ENCODE measurements at places on chromosomes 4 and X.
A peak's percentile ranks its signal among the peaks of the same experiment; 100 is the strongest.

GRCh38 chr4:609400-610050 is 15.8 kb upstream of the PDE6B start:
- DNase-seq: no peak

DNA sequence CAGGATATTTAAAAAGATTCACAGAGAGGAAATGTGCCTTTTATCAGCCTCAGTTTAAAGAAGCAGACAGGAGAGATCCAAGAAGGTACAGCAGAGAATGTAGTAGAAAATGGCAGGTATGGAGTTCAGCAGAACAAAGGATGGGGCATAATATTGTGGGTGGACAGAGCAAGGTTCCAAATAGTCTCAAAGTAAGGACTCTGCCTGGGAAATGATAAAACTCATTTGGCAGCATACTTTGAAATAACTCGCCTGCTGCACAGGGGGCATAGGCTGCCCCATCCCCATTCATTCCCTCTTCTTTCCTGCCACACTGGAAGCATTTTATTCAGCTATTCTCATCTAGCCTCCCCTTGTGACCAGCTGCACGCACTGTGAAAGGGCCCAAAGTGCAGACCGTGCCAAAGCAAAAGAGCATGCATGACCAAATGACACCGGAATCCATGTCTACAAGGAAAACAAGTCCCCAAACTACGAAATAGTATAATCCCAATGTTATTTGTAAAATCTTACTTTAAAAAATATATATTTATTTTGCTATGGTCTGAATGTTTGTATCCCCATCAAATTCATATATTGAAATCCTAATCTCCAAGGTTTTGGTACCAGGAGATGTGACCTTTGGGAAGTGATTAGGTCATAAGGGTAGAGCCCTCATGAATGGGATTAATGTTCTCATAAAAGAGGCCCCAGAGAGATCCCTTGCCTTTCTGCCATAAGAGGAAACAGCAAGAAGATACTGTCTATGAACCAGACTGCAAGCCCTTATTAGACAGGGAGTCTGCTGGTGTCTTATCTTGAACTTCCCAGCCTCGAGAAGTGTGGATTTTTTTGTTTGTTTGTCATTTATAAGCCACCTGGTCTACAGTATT is 77.4 kb upstream of the PRSS48 start:
- DNase-seq: no peak

DNA sequence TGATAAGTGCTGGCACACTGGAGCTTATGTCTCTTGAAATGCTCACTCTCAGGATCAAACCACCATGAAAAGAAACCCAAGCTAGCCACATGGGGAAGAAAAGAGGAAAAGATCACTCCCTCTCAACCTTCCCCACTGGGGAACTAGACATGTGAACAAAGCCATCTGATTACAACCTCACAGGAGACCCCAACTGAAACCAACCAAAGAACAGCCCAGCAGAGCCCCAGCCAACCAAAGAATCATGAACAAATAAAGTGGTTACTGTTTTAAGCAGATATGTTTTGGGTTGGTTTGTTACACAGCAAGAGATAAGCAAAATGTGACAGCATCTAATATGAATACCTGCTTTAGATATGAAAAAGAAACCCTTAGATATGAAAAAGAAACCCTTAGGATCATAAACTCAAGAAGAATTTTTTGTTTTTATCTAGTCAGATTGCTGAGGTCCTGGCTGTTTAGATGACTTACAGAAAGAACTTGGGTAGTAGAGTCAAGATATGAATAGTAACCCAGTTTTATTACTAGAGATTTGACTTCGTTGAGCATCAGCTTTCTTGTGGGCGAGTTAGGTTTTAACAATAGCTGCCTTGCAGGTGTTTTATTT is 23.7 kb upstream of the TLR7 start:
- DNase-seq: no peak

DNA sequence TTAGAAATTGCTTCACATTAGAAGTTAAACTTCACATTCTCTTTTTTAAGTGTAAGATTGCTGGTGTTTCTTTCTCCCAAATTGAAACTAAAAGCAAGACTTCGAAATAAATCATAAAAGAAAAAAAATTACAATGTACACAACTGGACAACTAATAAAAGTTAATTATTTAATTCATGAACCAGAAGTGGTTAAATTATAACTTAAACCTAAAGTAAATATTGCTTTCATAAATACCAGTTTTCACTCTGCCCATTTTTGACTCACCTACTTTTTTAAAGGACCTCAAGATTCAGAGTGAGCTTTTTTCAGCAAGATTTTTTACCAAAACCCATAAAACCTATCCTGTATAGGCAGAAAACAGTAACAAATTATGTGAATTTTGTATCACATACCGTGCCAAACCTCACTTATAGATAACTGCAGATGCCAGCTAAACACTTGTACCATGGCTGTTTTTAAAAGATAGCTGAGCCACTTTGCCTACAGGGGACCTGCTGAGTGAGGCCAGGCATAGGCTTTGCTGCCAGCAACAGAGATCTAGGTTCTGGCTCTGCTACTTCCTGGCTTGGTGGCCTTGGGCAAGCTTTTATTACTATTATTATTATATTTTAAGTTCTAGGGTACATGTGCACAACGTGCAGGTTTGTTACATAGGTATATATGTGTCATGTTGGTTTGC is 259.8 kb downstream of the NR3C2 start:
- no peak for DNase-seq

DNA sequence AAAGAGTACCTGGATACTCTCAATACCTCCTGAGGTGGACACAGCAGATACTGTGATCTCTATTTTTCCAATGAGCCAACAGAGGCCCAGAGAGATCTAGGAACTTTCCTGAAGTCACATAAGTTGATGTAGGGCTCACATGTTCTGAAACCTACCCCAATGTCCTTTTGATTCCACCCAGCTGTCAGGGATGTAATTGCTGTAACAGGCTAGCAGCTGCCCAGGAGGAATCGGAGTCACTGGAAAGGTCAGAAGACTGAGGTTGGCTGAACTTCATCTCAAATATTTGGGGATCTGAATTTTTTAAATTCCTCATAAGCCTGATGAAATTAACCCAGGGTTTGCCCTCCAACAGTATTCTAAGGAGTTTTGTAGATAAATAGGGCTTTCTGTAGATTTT is 52.5 kb upstream of the PROM1 start:
- DNase-seq: no peak

- DNase-seq: no peak
Observed at GRCh38 chr4:75107755-75108612, 175.1 kb downstream of the PARM1 start.

GRCh38 chrX:117835034-117835433 is 281.6 kb downstream of the KLHL13 start:
- DNase-seq: no peak

DNA sequence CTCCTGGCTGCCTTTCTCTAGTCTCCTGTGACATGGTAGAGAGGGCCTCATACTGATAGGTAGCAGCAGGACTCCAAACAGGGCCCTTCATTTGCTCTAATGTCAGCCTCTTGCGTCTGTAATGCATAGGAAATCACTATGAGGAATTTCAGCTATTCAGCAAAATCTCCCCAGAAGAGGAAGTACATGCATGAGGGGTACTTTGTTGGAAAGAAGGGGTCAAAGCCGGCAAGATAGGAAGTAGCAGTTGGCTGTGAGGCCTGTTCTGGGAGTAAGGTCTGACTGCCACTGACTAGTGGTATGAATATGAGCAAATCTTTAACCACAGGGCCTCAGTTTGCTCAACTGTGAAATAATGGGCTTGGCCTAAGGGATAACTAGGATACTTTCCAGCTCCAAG is 283.2 kb downstream of the ARHGAP10 start:
- no peak for DNase-seq

DNA sequence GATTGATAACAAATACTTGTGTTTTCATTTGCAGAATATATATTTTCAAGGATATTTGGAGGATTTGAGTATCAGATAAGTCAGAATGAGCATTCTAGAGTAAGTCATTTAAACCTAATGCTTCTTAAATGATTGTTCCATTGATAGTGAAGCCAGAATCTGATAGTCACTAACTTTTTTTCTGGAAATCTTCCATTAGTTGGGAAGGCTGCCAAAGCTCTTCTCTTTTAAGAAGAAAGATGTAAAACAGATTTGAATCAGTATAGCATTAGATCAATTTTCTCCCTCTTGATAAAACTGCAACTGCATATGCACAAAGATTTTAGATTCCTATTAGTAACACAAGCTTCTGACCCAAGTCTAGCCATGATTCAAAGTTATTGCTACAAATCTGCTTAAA is 256.7 kb downstream of the SPOCK3 start:
- DNase-seq: no peak

DNA sequence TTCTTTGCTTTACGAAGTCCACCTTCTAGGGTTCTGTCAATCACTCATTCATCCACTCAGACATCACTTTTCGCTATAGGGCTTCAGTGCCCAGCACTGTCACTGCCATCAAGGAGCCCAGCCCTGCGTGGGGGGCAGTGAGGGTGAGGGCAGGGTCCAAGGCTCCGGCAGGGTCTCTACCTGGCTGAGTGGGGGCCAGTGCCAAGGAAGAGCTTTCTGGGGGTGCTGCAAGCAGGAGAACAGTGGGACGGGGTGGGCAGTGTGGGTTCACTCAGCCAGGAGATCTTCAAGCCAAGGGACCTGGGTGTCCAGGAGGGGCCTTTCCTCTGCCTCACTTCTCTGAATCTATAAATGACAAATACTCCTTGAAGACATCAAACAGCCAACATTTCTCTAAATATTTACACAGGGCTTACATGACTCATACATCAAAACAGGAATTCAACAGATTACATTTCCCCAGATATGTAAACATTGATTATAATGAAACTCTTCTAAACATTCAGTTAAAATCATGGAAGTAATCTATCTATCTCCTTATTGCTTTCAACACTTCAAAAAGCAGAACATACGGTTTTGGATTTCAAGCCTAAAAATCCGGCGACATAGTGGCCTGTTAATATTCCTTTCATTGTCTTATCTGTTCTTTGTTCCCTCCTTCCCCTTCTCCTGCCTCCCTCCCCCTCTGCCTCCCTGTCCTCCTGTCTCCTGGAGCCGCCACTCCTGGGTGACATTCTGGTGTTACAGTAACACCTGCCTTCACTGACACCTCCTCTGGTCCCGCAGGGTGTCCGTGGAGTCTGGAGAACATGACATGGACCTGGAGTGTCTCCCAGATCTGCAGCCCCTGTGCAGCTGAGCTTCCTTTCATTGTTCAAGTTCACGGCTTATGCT is 94.4 kb upstream of the ADRA2C start:
- no peak for DNase-seq

- DNase-seq: no peak
Observed at GRCh38 chr4:68129793-68130192, at the start of gene TMPRSS11F. Gene TMPRSS11F, minus strand, starts transcription at chr4:68129869. Its CDS starts 49 bp downstream, at chr4:68129820.

DNA sequence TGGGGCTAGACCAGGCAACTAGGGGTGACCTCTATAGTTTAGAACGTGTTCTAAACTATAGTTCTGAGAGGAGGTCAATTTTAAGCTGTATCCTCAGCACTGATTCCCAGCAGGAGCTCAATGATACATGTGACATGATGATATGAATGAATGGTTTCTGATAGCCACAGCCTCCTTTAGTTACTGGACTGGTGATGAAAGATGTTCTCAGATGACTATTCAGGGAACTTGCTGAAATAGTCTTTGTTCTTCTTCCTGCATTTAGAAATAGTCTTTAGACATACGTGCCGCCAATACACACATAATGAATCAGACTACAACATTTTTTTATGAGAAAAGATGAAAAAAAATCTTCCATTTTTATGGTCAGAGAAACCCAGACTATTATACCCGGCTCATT is 116.3 kb upstream of the TMEM150C start:
- no peak for DNase-seq

GRCh38 chrX:139844163-139844562 is 88.7 kb downstream of the ATP11C start:
- no peak for DNase-seq

DNA sequence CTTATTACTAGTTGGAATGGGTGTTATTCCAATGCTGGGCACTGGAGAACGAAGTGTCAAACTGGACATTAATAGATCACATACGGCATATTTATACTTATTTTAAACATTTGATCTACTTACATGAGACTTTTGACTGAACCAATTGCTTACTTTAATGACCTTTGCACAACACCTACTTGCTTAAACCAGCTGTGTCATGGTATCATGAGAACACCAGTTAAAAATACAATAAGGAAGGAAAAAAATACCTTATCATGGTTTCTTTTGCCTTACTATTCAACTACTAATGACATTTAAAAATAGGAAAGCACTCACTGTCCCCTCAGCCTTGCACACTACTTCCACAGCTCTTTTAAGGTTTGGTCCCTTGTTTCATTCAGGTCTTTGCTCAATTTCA is 146.9 kb downstream of the FAM13A start:
- no peak for DNase-seq

DNA sequence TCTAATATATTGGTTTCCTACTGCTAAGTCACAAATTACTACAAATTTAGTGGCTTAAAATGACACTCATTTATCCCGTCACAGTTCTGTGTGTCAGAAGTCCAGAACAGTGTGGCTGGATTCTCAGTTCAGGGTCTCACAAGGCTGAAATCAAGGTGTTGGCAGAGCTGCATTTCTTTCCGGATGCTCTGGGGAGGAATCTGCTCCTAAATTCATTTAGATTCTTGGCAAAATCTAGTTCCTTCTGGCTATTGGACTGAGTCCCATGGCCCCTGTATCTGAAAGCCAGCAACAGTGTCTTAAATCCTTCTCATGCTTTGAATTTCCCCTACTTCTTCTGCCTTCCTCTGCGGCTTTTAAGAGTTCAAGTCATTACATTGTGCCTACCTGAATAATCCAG is 103.1 kb upstream of the BMP3 start:
- no peak for DNase-seq

DNA sequence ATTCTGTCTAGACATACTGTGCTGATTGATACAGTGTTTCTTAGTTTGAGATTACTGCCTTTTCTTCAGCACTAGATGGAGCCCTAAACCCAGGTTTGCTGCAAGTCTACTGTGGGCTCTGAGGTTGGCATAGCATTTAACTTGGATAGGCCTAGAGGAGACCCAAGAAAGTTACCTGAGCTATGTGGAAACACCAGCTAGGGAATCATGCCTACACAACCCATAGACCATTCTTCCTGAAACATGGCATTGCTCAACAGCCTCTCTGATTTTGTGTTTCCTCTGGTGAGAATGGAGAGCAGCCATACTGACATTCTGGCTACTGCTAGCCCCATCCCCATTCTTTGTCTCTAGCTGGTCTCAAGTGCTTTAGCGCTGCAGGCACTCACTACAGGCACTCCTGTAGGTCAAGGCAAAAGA is 287.7 kb upstream of the PCDH18 start:
- peak; percentile 50 for DNase-seq
